ENCODE measurements at places on chromosomes 3 and 15.
A peak's percentile ranks its signal among the peaks of the same experiment; 100 is the strongest.

DNA sequence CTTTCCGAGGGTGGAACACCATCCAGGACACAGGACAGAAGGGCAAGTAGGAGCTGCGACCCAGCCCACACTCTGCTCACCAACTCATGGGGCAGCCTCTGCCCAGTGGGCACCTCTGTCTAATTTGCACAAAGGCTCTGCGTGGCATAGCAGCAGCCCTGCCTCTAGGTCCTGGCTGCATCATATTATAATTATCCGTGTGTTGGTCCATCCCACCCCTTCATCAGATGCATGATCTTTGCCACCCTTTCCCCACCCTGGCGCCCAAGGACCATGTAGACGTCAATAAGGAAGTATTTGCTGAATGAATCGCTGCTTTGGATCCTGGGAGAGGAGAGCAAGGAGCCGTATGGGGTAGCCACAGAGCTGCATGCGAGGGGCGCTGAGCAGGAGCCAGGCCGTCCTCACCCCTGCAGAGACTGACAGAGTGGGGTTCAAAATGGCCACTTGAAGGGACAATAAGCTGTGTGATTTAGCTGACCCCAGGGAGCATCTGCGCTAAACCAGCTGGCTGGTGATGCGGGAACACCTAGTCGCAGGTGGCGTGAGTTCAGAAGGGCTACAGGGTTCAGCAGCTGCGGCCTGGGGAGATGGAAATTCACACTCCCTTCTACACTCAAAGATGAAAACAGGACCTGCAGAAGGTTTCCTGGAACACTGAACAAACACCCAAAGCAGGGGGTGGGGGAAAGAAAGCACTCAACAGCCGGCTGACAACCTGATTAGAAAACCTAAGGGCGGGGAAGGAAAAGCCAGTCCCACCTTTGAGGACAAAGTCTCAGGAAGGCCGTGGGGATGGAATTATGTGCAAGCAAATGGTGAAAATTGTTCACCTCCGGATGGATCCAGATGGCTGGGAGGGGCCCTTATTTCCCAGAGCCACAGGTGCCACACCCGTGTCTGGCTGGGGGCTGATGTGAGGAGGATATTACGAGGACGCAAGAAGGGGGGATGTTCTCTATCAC lies 6.4 kb downstream of the MGLL start:
- no peak for DNase-seq

- DNase-seq = peak; percentile 43
These were observed 27.9 kb upstream of the IL1RAP start for GRCh38 chr3:190485830-190486532.

GRCh38 chr3:70748593-70748992 lies 436.2 kb upstream of the MDFIC2 start:
- DNase-seq = no peak

DNA sequence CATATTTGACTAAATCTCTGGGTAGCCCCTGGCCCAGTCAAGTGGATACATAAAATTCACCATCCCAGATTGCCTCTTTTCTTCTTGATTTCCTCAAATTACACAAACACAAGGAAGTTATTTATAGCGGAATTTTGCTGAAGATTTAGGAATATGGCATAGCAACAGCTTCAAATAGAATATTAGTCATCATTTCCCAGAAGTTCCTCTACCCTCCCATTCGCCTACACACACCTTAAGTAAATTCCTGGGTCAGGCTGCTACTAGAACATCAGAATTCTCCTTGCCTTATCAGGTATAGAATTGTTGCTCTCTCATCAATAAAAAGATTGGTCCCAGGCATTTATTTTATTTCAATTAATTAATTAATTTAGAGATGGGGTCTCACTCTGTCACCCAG lies 31.6 kb downstream of the MESD start:
- DNase-seq = no peak

DNA sequence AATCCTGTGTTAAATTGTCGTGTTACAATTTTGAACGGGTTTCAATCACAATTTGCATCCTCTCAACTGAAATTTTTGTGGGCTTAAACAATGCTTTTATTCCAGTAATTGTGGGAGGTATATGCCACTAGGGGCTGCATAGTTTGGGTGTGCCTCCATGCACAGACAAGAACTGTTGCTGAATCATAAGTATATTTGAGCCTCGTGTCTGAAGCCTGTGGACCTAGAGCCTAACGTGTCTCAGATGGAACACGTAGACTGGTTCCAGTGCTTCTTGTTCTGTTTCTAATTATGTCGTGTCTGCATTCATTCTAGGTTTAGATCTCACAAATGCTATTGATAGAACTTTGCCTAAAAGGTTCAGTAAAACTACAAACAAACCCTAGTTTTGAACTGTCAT lies 363.4 kb downstream of the RBMS3 start:
- DNase-seq = no peak

- DNase-seq = peak; percentile 30
These were observed 38.3 kb downstream of the CPN2 start for GRCh38 chr3:194312743-194313281.

DNA sequence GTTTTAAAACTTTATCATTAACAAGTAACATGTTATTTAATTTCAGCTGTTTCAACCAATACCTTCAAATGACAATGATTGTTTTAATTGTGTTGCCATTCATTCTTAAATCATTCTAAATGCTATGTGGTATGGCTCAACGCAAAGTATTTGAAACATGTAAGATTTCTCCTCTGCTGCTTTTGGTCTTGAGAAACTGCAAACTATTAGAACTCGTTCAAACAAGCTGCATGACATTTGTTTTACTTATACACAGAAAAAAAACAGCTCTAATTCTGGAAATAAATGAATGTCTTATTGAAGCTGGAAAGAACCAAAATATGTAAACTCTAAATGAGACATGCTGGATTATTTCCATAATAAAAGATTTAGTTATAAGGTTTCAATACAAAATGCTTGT lies 29.3 kb downstream of the FBN1 start:
- no peak for DNase-seq

DNA sequence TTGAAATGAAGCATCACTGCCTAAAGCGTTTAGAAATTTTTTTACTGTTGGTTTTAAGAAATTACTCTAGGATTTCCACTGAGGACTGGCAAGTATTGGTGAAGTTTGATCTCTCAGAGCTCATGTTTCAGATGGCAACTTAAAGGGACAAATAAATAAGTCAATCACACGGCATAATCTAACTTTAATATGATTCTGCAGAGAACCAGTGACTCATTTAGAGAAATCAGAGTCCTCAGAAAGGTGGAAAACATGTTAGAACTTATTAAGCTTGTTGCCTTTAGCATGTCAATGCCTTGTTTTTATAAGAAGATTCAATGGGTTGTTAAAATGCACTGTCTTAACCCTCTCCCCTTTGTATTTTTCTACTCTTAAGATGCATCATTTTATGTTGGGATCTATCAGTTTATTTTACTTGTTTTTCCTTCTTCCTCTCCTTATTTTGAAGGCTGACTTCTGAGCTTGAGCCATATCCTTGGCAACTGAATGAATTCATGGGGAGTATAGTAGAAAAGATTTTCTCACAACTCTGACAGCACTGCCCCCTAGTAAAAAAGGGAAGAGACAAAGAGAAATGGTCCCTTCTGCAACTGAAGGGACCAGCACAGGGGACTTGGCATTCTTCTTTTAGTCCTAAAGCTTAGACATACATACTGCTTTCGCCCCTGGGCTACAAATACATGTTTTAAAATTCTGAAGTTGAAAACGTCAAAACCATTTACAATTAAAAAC lies 431.2 kb downstream of the LPP start:
- DNase-seq = no peak

DNA sequence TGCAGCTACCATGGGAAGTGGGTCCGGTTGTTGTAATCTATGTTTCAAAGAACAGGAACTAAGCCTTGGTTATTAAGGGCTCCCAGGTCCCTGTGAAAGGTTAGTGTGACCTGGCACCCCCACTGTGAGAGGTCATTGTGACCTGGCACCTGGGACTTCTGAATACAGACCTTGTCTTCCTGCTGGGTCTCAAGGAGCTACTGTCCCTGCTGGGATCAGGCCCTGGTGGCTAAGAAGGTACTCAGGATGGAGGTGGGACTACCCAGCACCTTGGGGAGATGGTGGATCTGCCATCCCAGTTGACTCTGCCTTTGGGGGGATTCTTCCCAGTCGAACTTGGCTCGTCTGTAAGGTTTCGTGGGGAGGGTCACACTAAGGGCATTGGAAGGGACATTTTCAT lies 10.3 kb upstream of the SLCO2A1 start:
- DNase-seq = no peak

DNA sequence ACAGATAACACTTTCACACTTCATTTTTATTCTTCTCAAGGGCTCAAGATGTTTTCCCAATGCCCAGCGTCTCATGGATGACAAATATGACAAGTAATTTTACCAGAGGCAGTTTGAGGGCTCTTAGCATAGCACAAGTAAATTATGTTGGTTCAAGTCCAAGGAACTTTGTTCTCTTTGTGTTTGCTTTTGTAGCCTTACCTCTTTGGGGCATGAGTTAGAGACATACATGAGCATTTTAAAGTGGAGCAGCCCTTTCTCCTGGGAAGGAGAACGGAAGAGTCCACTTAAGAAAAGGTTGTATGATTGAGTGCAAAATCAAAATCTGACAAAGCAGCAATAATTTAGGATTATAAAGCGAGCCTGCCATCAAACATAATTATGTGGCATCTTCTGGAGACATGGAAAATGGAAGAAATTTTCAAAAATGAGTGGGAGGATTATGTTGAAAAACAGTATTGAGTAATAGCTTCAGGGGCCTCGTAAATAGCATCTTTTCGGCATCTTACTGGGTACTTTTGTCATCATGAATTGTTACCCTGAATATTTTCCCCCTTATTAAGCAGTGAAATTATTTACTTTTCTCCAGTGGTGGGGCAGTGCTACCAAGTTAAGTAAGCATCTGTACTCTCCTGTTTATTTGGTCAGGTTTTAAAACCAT lies 65.9 kb downstream of the PGPEP1L start:
- no peak for DNase-seq

DNA sequence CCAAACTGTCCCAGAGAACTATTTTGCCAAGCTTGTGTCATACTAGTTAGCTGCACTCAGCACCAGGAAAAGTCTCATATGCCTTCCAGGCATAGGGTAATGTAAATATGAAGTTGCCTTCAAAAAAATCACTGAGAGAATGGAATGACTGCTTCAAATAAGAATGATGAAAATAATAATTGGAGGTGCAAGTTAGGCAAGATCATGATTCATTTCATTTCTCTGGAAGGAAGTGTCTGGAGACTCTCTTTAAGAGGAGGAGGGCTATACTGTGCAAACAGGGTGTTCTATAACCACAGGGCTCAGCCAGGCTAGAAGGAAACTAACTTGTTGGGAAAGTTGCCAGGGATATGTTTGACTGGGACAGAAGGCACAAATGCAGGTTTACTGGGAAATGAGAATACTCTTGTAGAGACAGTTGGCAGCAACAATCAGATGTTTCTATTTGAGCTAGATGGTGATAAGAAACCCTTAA lies 4.3 kb downstream of the SIDT1 start:
- DNase-seq = no peak

DNA sequence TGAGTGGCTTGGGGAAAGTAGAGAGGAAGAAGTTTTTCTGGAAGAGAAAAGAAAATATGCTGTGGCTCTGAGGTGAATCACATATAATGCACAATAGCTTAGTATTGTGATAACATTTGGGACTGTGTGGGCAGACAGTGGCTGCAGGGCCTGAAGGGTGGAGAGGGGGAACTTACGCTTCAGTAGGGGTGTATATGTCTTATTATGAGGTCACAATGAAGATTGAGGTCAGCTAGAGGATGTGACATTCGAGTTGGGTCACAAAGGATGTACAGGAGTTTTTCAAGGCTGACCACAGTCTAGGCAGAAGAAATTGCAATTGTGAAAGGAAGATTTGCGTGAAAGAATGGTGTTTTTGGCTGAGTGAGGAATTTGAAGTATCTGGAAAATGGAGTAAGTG lies 414.8 kb downstream of the LPP start:
- DNase-seq = no peak

GRCh38 chr3:27471923-27472550 lies 12.1 kb downstream of the SLC4A7 start:
- DNase-seq = no peak

DNA sequence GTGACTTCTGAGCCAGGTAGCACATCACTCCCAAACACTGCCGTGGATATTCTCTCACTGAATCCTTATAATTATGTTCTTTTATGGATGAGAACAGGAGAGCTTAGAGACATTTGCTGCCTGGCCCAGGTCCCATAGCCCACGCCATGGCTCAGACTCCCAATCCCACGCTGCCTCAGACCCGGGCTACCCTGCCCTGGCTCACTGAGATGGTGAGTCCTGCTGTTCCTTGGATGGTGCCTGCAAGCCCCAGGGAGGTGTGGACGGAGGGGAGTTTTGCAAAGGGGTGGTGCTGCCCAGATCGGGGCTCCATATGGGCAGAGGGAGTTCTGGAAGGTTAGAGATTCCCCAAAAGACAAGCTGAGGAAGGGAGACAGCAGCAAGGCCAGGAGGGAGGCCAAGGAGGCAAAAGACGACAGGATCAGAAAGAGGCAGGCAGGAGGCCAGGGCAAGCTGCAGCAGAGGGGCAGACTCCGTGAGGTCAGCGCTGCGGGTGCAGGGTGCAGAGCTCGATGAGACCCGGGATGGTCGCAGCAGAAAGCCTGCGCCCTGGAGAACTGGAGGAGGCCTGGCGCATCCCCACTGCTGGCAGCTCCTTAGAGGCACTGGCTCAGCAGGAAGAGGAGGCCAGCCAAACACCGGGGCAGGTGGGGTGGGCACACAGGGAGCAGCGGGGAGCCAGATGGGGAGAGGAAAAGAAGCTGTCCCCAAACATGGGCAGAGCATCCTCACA lies 95.7 kb upstream of the ALDH1A3 start:
- no peak for DNase-seq

GRCh38 chr3:81989758-81990157 lies 228.3 kb upstream of the GBE1 start:
- no peak for DNase-seq

GRCh38 chr3:72011485-72011884 lies 226.5 kb upstream of the PROK2 start:
- DNase-seq = no peak

DNA sequence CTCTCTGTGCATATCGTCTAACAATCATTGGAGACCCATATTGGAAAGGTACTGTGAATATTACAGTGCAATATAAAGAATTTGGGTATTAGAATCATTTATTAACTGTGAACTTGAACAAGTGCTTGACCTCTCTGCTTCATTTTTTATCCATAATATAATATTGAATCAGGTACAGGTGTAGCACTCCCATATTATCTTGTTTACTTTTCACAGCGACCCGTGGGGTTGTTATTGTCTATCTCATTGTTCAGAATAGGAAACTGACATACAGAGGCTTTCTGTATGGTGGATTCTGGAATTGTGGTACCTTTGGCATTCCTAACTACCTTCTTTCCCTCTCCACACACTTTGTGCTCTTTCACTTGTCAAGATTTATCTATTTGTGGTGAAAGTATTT lies 17.8 kb downstream of the SNRK start:
- no peak for DNase-seq
